NCI-H446 treated with DMSO at 0.1 percent for 48 hours (cell line): ENCODE measurements at places on chromosomes 7 and 10.

- DNase-seq = no peak
Observed at GRCh38 chr7:129492391-129492790, 9.9 kb upstream of the SMKR1 start.

- peak; percentile 64 for DNase-seq
Observed at GRCh38 chr10:29804025-29804852, 169.5 kb upstream of the SVIL start.

DNA sequence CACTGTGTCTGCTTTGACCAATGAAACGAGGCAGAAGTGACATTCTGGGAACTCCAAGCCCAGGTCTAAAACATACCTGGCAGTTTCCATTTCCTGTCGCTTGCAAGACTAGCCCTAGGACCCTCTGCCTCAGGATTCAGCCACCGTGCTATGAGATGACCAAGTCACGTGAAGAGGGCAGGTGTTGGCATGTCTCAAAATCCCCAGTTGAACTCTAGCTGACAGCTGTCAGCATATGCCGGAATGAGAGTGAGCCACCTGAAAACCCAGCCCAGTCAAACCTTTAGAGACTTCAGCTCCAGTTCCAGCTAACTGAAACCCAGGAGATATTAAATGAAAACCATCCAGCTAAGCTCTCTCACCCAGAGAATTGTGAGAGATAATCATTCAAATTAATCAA is 89.9 kb upstream of the PPP1R3A start:
- DNase-seq = no peak

- no peak for DNase-seq
Observed at GRCh38 chr10:103578782-103579382, 85.4 kb downstream of the NEURL1 start.

GRCh38 chr10:79385804-79386531 is 38.7 kb downstream of the PPIF start:
- no peak for DNase-seq

GRCh38 chr7:49773218-49773935 is at the start of gene VWC2:
VWC2 (plus strand) TSS chr7:49773638; CDS start chr7:49775436, 1,798 bp downstream.
- peak; percentile 28 for DNase-seq

- peak; percentile 23 for DNase-seq
Observed at GRCh38 chr7:36986511-36986933, 262.2 kb upstream of the AOAH start.

DNA sequence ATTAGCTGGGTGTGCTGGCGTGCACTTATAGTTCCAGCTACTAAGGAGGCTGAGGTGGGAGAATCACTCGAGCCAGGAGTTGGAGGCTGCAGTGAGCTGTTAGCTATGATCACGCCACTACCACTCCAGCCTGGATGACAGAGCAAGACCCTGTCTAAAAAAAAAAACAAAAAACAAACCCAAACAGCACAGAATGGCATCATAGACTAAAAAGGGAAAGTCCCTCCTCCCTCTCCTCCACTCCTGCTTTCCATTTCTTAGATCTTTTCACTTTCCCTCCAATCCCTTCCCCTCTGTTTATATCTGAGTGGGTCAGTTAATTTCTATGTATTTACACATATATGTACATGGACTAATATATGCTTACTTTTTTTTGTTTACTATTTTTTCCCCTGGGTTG is 10.4 kb upstream of the PIP4K2A start:
- no peak for DNase-seq

DNA sequence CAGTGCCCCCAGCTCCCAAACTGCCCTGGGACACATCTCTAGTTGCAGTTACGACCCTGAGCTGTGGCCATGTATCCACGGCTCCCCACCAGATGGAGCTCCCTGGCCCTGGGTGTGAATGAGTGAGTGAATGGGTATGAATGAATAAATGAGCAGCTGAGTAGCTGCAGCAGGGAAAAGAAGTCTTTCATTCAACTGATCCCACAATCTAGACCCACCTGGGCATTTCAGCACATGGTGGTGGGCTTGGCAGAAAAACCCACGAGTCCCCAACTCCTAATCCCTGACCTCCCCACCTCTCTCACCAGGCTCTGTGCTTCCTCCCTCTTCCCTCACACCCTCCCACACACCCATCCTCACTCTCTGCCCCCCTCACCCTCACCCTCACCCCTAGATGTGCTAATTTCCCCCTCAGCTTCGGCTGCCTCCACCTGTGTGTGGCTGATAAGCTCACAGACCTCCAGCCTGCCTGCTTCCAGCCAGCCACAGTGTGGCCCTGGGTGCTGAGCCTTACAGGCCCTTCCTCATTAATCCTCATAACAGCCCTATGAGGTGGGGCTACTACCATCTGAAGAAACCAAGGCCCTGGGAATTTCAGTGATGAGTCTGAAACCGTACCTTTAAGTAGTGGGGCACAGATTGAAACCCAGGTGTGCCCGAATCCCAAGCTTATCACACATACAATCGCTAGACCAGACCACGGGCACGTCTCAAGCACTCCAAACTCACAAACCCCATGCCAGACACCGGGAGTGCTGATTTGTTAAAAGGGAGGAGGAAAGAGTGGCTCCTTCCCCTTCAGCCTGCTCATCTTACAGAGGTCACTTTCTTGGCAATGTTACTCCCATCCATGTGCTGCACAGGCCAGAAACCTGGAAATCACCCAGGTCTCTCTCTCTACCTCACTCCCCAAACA is 2.2 kb upstream of the ATP6V1F start:
- no peak for DNase-seq

DNA sequence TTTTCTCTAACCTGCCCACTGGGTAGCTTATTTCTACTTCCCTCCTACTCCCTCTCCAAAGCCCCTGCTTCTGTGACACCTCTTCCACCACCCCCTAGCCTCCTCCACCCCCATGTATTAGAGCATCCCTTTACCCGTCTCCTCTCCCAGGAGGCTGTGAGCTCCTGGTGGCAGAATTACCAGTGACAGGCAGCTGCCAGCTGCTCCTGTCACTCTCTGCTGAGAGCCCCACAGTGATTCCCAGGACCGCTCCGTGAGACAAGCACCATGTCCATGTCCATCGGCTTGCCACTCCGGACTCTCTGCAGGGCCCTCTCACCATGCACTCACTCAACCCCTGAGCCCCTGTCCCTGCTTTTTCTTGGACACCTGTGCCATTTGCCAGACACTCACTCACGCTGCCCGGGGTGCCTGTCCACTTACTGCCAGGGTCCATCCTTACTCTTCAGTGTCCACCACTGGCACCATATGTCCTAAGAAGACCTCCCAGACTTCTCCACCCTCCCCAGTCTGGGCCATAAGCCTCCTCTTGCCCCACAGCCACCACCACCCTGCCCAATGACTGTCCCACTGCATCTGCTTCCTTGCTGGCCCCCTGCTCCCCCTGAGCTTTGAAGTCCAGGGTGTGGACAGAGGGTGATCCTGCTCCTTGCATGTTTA is 9.8 kb downstream of the WDFY4 start:
- no peak for DNase-seq

DNA sequence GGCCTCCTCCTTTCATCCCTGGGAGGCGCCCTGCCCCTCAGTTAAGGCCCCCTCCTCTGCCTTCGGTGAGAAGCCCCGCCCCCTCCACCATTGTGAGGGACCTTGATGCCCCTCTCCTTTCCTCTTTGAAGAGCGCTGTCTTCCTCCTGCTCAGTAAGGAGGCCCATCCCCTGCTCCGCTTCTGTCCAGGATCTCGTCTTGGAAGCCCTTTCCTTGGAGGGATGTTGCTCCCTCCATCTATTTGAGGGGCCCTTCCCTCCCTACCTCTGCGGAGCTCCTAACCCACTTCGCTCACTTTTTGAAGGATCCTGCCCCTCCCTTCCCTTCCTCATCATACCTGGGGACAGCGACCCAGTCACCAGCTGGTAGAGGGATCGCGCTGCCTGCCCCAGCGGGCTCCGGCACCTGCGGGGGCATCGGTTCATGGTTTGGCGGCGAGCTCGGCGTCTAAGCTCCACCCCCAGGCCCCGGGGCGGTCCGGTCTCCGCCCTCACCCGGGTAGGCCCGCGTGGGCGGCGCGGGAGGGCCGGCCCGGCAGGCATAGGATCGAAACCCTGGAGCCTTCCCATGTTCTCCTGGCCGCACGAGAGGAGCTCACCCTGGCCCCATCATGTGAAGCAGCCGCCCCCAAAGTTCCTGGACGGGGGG is 4.1 kb downstream of the KCNIP2 start:
- no peak for DNase-seq

- DNase-seq = no peak
Observed at GRCh38 chr7:159280008-159280407, 135.3 kb upstream of the VIPR2 start.

DNA sequence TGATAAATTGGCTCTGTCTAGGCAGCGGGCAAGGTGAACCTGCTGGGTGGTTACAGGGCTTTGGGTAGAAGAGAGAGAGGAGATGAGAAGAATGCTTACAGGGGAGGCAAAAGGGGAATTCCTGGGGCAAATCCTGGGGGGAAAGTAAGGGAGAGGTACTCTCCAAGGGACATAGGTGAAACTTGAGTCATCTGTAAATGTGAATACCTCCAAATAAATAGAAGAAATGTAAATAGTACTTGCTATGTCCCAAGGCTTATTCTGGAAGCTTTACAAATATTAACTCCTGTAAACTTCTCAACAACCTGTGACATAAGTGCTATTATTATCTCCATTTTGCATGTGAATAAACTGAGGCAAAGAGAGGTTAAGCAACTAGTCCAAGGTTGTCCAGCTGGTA is 57.7 kb upstream of the CDK13 start:
- DNase-seq = no peak

- no peak for DNase-seq
Observed at GRCh38 chr10:43255634-43256431, 11.0 kb downstream of the RASGEF1A start.

DNA sequence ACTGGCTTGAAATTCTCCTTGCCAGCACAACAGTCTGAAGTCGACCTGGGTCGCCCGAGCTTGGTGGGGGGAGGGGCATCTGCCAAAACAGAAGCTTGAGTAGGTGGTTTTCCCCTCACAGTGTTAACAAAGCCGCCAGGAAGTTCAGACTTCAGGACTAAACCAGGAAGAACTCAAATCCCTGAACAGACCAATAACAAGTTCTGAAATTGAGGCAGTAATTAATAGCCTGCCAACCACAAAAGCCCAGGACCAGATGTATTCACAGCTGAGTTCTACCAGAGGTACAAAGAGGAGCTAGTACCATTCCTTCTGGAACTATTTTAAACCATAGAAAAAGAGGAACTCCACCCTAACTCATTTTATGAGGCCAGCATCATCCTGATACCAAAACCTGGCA is 45.3 kb downstream of the LRRC72 start:
- DNase-seq = no peak

DNA sequence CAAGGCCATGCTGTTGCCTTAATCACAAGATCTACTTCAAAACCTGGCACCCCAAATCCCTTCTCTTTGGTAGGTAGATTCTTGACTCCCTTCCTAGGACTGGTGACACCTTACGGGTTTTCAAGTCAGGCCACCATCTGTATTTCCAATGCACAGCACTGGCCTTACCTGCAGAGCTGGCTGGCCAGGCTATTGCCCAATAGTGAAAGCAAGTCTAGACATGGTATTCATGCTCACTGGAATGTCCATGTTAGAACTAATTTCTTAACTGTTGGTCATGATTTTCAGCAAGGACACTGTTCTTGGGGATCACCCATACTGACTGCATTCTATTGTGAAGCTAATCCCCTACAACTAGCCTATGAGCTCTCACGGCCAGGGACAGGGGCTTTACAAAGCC is 313.1 kb upstream of the RNF32 start:
- DNase-seq = no peak

- no peak for DNase-seq
Observed at GRCh38 chr10:361203-362081, 226.2 kb downstream of the ZMYND11 start.

DNA sequence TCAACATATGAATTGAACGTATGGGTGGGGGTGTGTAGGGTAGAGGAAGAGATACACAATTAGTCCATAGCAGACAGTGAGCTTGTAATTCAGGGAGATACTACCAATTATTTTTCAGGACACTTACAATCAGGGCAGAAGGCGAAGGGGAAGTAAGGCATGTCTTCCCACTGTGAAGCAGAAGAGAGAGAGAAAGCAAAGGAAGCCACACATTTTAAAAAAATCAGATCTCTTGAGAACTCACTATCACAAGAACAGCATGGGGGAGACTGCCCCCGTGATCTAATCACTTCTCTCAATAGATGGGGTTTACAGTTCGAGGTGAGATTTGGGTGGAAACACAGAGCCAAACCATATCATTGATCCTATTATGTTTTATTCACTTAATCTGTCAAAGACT is 116.4 kb upstream of the RPA3 start:
- DNase-seq = no peak

DNA sequence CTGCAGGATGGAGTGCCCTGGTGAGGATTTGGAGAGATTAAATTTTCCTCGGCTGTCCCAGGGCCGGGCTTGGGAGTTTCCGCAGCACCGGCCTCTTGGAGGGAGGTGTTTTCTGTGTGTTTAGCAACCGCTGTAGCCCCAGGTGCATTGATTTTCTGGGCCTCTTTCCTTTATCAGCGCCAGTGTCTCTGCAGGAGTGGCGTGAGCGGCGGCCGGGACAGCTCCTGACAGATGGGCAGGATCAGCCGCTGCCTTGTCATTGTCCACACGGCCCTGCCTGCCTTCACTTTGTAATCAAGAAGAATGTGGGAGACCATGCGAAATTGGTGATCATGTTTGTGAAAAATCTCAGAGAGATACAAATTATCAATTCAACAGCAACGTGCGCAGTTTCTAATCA is 32.4 kb downstream of the NKX6-2 start:
- no peak for DNase-seq

GRCh38 chr10:43849551-43849950 is 200.9 kb upstream of the ZNF32 start:
- DNase-seq = no peak

- no peak for DNase-seq
Observed at GRCh38 chr10:28959850-28960501, 282.7 kb downstream of the BAMBI start.

DNA sequence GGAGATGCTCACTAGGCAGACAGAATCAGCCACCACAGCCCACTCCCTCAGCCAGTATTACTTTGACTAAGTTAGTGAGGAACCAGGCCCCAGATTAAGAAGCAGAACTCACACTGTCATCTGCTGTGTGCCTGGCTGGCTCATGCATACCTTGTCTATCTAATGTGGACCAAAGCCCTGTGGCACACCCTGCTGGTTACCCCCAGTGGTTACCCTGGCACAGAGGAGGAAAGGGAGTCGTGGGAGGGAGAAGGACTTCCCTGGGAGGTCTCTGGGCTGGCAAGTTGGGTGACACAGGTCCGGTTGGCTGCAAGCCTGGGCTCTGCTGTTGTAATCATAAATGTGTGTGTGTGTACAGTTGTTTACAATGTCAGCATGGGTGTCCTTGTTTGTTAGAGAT is 7.5 kb upstream of the SH2D4B start:
- DNase-seq = no peak

DNA sequence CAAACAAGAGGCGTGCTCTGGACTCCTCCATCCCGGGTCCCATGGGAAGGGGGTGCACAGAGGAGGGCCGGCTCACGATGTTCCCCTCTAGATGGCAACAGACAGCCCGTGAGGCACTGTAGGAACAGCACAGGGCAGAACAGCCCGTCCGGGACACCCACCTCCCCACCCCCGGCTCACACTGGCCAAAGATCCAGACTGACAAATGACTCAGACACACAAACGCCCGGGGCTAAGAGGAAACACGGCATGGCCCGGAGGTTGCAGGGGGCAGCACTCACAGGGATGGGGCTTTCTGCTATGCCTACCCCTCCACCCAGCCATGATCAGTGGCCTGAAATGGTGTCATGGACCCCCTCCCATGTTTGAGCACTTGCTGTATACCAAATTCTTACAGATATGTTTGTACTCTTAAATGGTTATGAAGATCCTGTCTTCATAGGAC is 4.9 kb upstream of the ELN start:
- DNase-seq = no peak

GRCh38 chr10:121830101-121830500 is 97.7 kb downstream of the ATE1 start:
- no peak for DNase-seq

GRCh38 chr10:124213899-124214510 is 120.6 kb upstream of the CHST15 start:
- DNase-seq = no peak
